ENCODE measurements at places on chromosomes 7 and 10. TPM values are rescaled to one million over a fixed set of nuclear protein-coding genes. Genes with fewer than 3 reads are reported as not detected.

Gene TCF7L2
- total RNA-seq: 12.0 TPM

Gene VAX1
- total RNA-seq: 0.81 TPM

Gene MUC3A
- total RNA-seq: 8.5 TPM

Gene MEOX2
- not detected for total RNA-seq

Gene MSMB
- total RNA-seq: 0.89 TPM

Gene ZNF853
- total RNA-seq: 6.5 TPM

Gene MALRD1
- not detected for total RNA-seq

Gene TUBB8
- 2.5 TPM for total RNA-seq

- peak; percentile 69 for DNase-seq
Observed at GRCh38 chr10:114262496-114262895, 23.4 kb downstream of the VWA2 start.

DNA sequence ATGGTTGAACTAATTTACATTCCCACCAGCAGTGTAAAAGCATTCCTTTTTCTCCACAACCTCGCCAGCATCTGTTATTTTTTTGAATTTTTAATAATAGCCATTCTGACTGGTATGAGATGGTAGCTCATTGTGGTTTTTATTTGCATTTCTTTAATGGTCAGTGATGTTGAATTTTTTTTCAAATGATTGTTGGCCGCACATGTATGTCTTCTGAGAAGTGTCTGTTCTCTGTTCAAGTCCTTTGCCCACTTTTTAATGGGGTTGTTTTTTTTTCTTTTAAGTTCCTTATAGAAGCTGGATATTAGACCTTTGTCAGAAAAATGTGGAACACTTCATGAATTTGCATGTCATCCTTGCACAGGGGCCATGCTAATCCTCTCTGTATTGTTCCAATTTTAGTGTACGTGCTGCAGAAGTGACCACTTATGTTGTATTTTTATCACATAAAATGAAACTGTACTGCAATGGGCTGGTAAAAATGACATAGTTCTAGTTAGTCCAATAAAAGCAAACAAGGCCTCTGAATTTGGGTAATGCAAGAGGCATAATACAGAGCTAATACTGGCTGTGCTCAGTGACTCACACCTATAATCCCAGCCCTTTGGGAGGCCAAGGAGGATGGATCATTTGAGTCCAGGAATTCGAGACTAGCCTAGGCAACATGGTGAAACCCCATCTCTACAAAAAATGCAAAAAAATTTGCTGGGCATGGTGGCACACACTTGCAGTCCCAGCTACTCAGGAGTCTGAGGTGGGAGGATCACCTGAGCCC is 70.3 kb downstream of the ABI1 start:
- DNase-seq: no peak

GRCh38 chr10:78115135-78115853 is 81.6 kb downstream of the RPS24 start:
- DNase-seq: no peak

- DNase-seq: no peak
Observed at GRCh38 chr7:140967438-140967837, 42.7 kb upstream of the BRAF start.

DNA sequence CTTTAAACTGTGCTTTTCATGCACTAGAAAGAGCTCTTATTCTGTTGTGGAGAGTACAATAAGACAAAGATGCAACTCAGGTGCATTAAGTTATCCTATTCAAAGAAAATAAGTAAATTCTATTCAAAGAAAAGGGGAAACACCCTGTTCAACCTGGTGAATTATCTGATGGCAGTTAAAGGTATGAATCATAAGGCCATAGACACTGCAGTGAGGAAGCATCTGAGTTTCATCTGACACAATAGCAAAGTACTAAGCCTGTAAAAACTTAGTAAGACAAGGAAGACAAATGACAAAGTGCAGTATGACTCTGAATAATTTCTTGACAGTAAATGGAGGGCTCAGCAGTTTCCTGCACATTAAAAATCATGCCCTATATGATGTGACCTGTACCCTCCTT is 91.0 kb upstream of the LRRTM3 start:
- DNase-seq: no peak

DNA sequence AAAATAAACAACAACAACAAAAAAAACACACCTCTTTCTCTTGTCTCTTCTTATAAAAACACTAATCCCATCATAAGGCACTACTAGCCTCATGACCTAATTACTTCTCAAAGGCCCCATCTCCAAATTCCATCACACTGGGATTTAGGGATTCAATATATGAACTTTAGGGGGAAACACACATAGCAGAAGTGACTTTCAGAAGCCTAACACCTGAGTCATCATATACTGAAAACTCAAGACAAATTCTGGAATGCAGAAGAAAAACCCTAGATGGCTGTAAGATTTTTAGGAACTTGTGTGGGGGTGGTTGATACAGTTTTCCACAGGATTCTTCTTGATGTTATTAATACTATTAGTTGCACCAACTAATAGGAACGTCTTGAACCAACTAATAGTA is 33.7 kb upstream of the CSTF2T start:
- no peak for DNase-seq

GRCh38 chr7:133945497-133945896 is 181.6 kb upstream of the LRGUK start:
- DNase-seq: no peak

DNA sequence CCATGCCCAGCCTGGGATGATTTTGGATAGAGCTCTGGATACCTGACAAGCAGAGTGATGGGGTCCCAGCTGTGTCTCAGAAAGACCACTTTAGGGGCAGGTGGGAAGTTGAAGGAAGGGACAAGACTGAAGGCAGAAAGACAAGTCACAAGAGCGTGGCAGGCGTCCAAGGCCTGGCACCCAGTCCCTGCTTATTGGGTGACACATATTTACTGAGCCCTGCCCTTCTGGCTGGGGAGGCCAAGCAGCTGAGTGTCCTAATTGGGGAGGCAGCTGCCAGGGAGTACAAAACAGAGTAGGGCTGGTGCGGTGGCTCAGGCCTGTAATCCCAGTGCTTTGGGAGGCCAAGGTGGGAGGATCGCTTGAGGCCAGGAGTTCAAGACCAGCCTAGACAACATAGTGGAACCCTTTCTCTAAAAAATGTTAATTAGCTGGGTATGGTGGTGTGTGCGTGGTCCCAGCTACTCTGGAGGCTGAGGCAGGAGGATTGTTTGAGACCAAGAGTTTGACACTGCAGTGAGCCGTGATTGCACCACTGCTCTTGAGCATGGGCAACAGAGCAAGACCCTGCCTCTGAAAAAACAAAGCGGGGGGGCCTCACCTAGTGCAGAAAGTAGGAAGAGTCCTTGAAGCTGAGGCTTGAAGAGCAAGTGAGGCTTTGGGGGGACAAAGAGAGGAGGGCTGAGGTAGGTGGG is 53.0 kb upstream of the GTF2I start:
- no peak for DNase-seq

DNA sequence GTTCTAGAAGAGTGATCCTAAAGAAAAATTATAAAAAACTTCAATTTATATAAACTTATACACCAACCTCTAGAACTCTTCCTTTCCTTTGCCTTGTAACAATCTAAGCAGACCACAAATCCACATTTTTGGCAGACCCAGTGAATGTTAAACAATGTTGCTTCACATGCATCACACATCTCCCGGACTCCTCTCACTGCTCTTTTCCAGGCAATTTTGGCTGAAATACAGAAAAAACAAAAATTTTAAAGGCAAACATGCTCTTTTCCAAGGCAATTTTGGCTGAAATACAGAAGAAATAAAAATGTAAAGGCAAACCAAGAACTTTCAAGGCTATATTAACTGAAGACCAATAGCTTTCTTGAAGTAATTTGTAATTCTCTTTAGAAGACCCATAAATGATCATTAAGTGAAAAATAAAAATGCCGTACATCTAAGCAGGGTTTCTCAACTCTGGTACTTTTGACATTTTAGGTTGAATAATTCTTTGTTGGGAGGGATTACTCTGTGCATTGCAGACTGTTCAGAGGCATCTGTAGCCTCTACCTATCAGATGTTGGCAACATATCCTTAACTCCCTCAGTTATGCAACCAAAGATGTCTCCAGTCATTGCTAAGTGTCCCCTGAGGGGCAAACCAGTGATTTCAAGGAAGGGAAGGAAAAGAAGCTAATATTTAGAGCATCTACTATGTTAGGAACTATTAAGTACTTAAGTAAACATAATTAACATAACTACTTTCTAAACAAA is 64.4 kb downstream of the NRBF2 start:
- no peak for DNase-seq

- no peak for DNase-seq
Observed at GRCh38 chr10:71527135-71527534, 130.4 kb downstream of the CDH23 start.

DNA sequence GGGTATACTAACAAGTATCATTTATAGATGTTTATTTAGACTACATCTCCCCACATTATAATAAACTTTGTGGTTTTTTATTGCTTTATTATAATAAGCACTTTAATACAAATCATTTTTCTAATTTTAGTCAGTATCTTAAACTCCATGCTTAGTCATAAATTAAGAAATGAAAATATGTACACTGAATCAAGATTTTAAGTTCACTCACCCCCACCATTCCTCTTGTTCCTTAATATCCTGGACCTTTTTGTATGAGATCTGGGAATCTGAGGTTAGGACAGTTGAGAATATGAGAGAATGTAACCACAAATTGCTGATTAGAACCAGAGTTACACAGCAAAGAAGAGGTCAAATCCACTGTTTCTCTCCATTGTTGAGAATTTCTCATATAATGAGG is 93.6 kb upstream of the WNT16 start:
- no peak for DNase-seq

DNA sequence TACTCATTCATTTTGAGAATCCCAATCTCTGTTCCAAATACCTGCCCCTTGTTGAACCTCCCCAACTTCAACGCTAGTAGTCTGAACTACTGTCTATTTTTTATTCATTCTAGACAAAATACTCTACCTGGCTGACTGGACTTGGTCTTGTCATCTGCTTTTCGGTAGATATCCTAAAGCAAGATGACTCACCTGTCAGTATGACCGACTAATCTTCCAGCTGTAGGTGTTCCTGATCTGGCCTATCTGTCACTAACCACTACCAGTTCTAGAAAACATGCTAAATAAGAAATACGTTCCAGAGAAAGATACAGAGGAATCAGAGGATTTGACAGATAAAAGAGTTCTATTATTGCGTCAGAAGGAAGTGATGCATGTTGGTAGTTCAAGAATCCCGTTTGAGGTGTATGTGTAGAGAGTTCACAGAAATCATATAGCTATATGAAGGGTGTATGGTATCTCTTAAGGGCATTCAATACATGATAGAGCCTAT is 81.1 kb downstream of the IDE start:
- no peak for DNase-seq

GRCh38 chr10:17649836-17650235 is 5.9 kb downstream of the STAM start:
- DNase-seq: no peak

GRCh38 chr10:100985336-100985735 is 2.0 kb downstream of the MRPL43 start:
- no peak for DNase-seq

- DNase-seq: no peak
Observed at GRCh38 chr10:11789306-11789705, 33.9 kb upstream of the PROSER2 start.

DNA sequence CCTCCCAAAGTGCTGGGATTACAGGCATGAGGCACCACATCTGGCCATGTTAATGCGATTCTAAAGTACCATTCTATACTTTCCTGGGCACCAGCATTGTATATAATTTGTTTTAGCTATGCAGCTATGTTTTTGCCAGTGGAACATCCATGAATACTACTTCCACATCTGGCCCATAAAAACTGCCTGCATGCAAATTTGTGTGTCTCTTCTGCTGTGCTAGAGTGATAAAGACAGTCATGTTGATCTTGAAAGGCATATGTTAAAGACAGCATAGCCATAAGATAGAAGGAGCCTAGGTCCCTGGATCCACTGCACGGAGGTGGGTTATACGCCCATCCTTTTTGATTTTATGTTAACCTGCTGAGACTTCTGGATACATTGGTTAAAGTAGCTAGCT is 52.3 kb downstream of the HACD1 start:
- DNase-seq: no peak

- DNase-seq: peak; percentile 71
Observed at GRCh38 chr10:132200344-132201110, 13.8 kb downstream of the DPYSL4 start.

- DNase-seq: no peak
Observed at GRCh38 chr10:61195211-61195610, 251.2 kb upstream of the RHOBTB1 start.

GRCh38 chr7:81846398-81846797 is 76.6 kb upstream of the HGF start:
- no peak for DNase-seq

Measured in H7 (cell line).